ENCODE measurements at places on chromosomes 5 and 9.

GRCh38 chr5:53997736-53998627, 312.4 kb downstream of the ARL15 start:
- no peak for DNase-seq

DNA sequence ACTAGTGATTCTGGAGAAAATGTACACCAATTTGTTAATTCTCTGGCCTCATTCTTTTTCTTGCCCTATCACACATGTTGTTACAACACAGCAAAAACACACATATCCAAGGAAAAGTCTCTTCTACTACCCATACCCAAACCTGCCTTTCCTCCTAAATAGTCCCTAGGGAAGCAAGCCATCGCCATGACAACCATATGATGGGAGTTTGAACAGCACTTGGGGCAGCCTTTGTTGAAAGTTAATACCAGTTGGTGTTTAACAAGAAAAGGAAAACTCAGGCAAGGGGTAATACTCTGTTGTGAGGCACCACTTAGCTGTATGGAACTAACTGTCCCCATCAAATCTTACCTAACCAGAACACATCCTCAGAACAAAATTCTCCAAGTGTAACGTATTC, 1.7 kb downstream of the TRPM3 start:
- DNase-seq, result no peak

DNA sequence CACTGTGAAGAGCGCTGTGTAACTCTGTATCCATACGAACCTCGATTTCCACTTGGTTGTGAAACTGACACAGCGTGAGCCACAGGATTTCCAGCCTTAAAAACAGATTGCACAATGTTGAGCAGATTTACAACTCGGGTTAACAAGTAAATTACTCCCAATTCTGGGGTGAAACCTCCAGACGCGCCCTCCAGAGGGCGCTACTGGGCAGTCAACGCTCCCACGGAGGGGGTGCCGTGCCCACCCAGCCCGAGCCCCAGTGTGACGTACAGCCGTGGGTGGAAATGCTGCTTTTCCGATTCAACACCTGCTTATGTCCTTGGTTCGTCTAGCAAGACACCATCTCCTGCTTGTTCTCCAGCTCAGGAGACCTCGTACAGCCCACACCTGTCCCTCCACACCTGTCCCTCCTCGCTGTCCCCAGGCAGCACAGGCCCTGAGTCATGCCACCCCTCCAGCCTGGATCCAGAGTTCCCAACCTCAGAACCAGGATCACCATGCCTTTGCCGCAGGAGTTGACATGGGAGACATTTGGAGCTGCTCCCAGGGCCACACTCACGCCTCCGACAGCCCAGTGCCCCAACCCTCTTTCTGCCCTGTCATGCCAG, 34.4 kb upstream of the SLC6A3 start:
- DNase-seq, result no peak

DNA sequence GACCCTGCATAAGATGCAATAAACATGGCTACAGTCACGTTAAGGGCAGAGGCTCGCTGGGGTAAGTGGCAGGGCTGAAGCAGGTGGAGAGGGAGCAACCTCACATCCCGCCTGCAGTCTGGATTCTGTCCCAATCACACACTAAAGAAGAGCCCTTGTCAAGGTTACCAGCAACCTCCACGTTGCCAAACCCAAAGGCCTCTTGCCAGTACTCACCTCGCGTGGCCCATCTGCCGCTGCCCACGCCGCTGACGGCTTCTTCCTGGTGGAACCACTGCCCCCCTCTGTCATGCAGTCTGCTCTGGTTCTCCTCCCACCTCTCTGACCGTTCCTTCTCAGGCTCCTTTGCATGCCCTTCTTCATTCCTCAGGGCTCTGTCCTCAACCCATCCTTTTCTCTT, 8.8 kb downstream of the AQP7 start:
- DNase-seq, result no peak

DNA sequence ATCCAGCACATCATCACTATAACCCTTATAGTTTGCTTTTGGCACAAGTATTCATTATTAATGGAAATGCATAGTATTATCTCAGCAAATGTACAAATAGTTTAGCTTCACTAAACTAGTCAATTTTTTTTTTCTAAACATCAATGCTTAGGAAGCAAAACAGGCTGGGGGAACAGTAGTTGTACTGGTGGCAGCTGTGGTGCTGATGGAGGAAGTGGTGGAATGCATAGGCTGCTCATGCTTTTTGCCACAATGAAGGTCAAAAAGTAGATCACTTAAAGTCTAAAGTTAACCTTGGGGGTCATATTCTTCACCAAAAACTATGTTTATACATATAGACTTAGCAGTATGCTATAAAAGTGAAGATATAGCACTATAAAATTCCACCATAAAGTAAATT, 36.3 kb upstream of the CDKN2B start:
- no peak for DNase-seq

GRCh38 chr5:127015716-127016115, 14.6 kb downstream of the MARCHF3 start:
- no peak for DNase-seq

GRCh38 chr5:8829323-8830029, 716.4 kb downstream of the SEMA5A start:
- DNase-seq, result peak; percentile 93
